Astrocyte of the spinal cord (primary cell): ENCODE measurements at places on chromosomes 6 and 20.

- no peak for DNase-seq
Measured at GRCh38 chr6:98574984-98575383, 259.4 kb upstream of the POU3F2 start.

DNA sequence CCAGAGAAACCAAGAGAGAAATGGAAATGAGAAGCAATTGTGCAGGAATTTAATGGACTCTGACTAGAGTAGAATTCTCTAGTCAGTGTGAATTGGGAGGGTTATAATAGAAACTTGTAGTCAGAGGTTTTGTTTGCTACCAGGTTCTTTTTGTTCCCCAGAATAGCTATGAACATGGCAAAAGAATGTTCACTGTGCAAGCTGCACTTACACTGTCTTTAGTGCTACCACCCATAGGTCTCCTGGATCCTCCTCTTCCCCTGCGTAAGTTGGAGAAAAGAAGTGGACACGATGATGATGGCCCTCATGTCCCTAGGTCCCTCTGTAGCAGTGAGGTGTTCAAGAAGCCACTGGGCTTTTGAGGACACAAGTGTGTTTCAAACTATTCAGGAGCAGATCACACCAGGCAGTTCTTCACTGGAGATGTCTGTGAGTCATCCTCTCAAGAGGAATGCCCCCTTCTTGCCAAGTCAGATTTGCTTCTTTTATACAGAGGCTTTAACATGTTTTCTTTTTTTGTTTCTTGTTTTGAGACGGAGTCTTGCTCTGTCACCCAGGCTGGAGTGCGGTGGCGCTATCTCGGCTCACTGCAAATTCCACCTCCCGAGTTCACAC is 47.6 kb upstream of the SMIM8 start:
- peak; percentile 77 for DNase-seq

GRCh38 chr6:42321976-42322375 is 104.3 kb upstream of the MRPS10 start:
- DNase-seq: no peak

DNA sequence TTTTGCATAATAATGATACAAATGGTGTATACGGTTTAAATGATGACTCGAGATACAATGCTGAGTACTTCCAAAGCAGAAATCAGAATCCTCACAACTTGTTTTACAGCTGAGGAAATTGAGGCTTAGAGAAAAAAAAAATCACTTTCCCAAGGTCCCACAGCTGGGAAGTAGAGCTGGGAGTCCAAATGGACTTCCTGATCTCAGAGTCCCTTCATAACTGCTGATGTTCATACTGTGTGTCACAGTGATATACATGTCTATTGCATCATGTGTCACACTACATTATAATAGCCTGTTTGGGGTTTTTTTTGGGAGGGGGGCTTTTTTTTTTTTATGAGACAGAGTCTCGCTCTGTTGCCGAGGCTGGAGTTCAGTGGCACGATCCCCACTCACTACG is 8.5 kb downstream of the HM13 start:
- DNase-seq: no peak

- no peak for DNase-seq
Measured at GRCh38 chr6:159929819-159930218, 39.0 kb downstream of the MAS1 start.

DNA sequence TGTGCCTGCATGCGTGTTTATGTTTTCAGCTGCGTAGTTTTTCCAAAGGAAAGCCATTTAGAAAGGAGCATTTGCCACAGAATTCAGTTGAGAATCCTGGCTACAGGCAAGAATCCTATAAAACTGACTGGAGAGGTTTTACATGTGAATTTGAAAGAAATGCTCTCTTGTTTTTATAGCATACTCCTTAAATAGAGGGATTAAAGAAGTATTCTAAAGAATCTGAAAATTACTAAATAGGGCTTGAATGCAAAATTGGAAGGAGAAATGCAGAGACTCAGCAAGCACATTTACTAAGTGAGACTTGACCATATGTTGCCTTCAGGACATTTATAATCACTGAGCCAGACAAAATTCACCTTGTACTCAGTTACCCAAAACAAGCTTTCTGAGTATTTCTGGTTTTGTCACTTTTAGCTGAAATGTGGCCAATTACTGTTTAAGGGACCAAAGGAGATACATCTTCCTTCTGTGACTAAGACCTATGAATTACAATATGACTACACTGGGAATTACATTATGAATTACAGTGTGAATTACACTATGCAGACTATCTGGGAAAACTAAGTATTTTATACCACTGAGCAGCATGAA is 107.4 kb upstream of the ASCC3 start:
- no peak for DNase-seq

DNA sequence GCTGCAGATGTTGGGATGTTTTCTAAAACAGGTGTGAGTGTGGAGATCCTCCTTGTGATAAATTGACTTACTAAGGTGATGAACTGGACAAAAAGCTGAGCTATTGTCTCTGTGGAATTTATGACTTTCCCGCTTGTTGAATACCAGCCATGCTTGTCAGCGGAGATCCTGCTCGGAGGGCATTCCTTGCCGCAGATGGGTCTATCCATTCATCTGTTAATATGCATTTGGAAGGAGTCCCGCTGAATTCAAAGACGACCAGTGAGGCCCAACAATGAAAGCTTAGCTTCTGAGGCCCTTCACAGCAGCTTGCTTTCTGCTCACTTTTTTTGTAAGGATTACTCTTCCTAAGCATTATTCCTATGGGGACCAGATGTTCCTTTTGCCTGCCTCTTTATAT is 124.9 kb downstream of the TIAM2 start:
- peak; percentile 41 for DNase-seq

- DNase-seq: peak; percentile 57
Measured at GRCh38 chr20:7113577-7114466, 346.3 kb downstream of the BMP2 start.

- peak; percentile 67 for DNase-seq
Measured at GRCh38 chr6:140623498-140623897, 1249.0 kb upstream of the CITED2 start.

- DNase-seq: peak; percentile 92
Measured at GRCh38 chr6:121435444-121436069, at the start of gene GJA1. Gene GJA1 (plus strand): TSS chr6:121435646. CDS start chr6:121446848, 11,202 bp downstream.

- DNase-seq: no peak
Measured at GRCh38 chr6:111806165-111806547, 67.1 kb downstream of the FYN start.

DNA sequence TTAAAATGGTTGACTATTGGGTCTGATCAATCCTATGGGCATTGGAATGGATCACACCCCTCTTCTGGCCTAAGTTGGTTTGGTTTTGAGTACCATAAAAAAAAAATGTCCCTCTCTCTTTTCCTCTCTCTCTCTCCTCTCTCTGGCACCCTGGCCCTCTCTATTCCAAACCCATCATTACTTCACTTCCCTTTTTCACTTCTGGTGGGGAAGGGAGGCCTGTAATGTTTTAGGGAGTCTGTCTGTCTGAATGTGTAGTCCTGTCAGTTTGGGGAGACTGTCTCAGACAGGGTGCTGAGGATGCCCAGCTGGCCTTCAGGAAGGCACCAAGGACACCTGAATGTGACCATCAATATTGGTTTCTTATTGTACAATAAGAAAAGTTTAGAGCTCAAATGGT is 165.8 kb downstream of the CD24 start:
- no peak for DNase-seq

GRCh38 chr6:26295691-26296555 is 69.1 kb upstream of the BTN3A2 start:
- peak; percentile 80 for DNase-seq

GRCh38 chr6:37061157-37061804 is 55.8 kb downstream of the FGD2 start:
- DNase-seq: no peak

- no peak for DNase-seq
Measured at GRCh38 chr20:64129146-64129782, 21.9 kb upstream of the NPBWR2 start.

DNA sequence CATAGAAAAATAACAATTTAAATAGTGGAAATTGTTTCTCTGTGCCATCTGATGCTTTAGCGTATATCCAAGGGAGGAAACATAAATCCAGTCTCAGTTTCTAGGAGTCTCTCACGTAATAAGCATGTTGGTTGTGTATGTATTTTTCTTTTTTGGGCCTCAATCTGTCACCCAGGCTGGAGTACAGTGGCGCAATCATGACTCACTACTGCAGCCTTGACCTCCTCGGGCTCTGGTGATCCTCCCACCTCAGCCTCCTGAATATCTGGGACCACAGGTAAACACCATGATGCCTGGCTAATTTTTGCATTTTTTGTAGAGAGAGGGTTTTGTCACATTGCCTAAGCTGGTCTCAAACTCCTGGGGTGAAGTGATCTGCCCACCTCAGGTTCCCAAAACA is 78.6 kb upstream of the PLN start:
- no peak for DNase-seq

DNA sequence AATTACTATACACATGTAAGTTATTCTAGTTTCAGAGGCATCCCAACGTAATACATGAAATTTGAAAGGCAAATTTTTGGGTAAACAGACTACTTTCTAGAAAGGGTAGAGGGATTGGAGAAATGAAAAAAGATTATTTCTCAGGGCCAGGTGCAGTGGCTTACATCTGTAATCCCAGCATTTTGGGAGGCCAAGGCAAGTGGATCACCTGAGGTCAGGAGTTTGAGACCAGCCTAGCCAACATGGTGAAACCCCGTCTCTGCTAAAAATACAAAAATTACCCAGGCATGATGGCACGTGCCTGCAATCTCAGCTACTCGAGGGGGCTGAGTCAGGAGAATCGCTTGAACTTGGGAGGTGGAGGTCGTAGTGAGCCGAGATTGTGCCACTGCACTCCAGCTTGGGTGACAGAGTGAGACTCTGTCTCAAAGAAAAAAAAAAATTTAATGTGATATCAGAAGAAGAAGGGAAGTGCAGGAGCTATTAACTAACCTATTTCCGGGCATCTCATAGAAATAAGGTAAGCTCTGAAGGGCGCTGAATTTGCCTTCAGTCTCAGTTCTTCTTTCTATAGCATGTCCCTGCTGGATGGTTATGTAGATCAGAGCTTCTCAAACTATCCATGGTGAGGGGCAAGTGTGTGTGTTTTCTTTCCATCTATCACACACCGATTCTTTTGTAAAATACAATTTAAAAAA is 100.3 kb upstream of the MTHFD1L start:
- DNase-seq: no peak

- DNase-seq: no peak
Measured at GRCh38 chr6:25980935-25981334, 18.3 kb downstream of the TRIM38 start.

GRCh38 chr20:5008759-5009158 is 7.4 kb upstream of the SLC23A2 start:
- DNase-seq: no peak

DNA sequence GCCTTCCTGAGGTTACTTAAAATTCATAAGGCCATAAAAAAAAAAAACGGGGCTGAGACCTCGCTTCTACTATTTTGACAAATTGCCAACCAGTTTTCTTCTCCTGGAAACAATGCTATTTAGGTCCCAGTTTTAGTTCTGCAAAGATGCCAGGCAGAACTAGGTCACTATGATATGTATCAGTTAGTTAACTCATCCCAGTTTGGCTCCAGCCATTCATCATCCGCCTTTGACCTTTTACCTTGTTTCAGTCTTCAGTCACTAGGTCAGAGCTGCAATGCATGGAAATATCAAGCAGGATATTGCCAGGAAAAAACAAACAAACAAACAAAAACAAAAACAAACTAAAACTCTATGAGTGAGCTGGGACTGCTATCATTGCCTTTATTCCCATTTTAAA is 29.8 kb upstream of the ENPP4 start:
- no peak for DNase-seq

DNA sequence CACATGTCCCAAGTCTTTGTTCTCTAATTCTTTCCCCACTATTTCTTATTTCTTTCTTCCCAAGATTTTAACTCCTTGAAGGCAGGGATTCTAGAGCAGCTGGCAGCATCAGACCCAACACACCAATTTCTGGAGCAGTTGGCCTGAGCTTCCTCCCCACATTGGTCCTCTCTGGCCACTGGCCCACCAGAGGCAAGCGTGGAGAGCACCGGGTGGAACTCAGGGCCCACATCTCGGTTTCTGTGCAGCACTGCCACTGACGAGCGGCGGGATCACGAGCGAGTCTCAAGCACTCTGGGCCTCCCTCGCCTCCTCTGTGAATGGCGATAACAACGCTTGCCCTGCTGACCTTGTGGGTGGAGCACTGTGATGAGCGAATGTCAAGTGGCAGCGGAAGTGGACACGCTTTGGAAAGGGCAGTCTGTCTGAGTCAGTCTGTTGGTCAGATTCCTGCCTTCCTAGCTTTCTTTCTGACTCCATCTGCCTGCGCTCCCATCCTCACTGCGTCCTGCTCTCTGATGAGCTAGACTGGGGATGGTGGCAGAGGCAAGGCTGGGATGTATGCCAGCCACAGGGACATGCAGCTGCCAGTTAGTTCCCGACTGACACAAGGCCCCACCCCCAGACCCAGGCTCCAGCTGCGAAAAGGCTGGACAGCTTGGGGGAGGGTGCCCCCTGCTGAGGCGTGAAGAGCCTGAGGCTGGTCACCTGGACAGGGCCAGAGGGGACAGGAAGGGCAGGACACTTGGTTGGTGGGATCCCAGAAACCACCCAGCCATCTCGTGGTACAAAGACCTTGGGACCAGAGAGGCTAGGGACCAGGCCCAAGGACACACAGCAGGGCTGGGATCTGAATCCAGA is 4.5 kb upstream of the SPDEF start:
- no peak for DNase-seq

DNA sequence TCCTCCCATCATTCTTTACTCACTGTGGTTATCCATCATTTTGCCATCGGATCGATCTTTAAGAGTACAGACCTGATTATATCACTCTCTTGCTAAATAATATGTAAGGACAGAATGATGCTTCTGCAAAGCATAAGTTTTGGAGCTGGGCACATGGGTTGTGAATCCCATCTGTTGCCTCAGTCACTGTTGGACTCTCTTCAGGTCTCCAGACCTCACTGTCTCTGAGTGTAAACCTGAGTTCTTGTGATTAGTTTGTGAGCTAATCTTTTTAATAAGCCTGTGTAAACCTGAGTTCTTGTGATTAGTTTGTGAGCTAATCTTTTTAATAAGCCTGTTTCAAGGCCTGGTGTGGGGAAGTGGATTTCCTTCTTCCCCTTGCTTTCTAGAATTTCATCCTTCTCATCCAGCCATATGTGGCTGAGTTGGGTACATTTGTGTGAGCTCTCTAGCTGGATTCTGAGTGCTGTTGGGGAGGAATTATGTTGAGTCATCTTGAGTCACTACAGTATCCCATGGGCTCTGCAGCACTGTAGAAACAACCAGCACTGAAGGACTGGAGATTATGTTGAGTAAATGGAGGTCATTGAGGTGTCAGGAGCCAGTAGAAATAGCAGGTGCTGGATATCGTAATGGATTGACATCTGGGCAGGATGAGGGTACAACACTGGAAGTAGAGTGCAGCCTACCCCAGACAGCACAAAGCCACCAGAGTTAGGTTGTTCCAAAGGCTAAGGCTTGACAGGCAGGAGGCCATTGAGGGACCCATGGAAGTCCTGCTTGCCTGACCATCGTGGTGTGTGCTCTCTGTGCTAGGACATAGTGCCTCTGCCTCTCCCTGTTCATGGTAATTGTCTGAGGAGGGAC is 52.4 kb downstream of the SCAND1 start:
- peak; percentile 88 for DNase-seq

- DNase-seq: no peak
Measured at GRCh38 chr20:44750081-44750805, 4.6 kb downstream of the KCNK15 start.

- no peak for DNase-seq
Measured at GRCh38 chr20:59735486-59735885, 131.1 kb downstream of the PHACTR3 start.

- no peak for DNase-seq
Measured at GRCh38 chr20:57866250-57867106, 156.7 kb upstream of the PMEPA1 start.

GRCh38 chr20:51176446-51176845 is 153.5 kb upstream of the KCNG1 start:
- no peak for DNase-seq
